ENCODE measurements at places on chromosomes 2 and 18.

- no peak for DNase-seq
Measured at GRCh38 chr2:10067330-10067729, 12.9 kb downstream of the CYS1 start.

DNA sequence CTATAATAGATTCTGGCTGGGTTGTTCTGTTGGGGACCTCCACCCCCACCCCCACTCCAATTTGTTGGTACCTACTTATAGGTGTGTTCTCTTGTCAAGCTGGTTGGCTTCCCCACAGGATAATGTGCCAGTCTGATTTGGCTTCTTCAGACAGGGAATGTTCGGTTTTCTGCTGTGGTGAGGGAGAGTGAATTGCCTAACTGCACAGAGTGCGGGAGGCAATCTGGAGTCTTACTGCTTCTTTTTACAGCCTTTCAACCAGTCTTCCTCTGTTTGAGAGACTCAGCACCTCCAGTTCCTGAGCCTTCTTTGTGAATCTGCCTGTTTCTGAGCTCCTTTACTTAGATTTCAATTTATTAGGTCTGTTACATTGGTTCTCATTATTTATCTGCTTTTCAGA is 27.4 kb upstream of the SNORC start:
- peak; percentile 70 for DNase-seq

DNA sequence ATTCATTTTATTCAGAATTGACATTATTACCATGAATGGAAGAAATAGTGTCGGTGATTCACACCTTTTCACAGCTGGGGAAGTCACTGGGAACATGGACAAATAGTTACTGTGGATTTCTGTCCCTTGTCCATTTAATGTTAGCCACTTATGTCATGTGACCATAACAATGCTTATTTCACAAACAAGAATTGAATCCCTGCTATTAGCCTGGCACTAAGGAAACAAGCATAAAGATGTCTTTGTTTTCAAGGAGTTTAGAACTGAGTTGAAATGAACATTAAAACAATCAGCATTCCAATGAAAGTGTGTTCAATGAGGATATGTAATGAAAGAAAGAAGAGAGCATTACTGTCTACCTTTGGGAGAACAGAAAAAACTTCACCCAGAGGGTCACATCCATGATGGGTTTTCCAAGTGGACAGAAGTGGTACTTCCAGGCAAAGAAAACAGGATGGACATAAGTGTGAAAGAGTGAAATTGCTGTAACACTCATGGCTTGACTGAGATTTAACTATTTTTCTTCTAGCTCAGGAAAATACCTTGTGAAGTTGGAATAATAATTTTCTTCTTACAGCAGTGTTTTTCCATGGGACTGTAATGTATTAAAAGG is 324.5 kb upstream of the UBE2E3 start:
- no peak for DNase-seq

DNA sequence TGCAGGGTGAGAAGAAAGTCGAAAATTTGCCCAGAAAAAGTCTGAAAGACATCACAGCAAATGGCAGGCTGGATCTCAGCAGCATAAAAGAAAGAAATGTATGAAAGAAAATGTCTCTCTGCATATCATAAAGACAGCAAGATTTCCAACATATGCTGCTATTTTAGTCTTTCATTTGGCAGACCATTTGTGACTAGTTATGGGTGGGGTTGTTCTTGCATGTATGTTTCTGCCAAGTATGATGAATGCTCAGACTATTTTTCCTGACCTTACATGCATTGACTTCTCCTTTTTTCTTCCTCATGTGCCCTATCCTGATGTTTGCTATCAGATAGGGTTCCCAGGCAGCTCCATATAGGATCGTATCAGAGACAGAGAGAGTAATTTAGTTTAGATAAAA is 58.5 kb upstream of the PARD3B start:
- DNase-seq = no peak

DNA sequence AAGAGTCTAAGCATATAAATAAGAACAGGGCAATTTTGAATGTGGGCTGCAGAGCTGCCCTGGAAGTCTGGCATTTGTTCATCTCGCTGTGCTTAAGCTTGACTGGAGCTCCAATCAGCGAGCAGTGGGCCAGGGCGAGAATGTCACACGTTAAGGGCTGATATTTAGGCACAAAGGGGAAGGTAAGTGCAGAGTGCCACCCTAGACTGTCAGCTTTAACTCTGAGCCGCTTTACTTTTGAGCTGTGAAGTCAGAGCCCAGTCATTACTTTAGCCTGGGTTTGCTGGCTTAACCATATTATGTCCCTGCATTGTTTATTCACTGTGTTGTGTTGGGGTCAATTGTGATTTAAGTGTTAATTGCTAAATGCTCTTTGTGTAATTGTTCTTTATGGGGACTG is 236.1 kb upstream of the SIX3 start:
- DNase-seq = no peak

DNA sequence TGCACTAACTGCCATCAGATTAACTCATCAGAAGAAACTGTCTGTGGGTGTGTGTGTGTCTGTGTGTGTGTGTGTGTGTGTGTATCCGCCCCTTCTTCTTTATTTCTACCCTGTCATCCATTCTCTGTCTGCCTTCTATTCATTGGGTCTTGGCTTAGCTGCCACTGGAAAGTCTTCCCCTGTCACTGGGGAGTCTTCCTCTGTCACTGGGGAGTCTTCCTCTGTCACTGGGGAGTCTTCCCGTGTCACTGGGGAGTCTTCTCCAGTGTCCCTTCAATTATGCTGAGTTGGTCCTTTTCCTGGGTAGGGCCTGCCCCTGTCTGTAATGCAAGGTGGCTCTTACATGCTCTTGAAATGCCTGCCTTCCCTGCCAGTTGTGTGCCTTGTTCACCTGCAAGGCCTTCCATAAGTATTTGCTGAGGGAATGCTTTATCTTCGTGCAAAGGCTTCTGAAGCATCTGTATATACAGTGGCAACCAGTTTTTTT is 18.9 kb upstream of the POLR1B start:
- DNase-seq = no peak

DNA sequence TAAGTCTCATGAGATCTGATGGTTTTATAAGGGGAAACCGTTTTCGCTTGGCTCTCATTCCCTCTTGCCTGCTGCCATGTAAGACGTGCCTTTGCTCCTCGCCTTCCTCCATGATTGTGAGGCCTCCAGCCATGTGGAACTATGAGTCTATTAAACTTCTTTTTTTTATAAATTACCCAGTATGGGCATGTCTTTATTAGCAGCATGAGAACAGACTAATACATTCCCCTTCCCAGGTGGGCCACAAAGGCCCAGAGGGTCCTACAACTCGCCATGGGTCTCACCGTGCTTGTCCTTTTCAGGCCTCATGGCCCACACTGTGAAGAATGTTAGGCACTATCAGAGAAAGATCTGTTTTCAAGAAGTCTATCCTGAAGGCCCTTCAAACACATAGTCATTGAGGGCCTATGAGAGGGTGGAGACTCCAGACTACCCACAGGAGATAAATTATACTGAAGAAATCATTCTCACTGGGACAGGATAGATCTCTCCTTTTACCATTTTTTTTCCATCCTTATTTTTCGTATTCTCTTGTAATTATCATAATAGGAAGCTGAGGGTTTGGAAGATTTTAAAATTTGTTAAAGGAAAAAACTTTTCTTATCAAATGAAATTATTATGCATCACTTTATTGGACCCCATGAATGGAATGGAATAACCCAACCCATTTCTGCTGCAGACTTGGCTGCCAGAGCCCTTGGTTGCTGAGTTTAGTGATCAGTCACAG is 91.0 kb upstream of the MSH2 start:
- no peak for DNase-seq

- DNase-seq = no peak
Measured at GRCh38 chr2:143231254-143231645, 102.0 kb downstream of the ARHGAP15 start.

GRCh38 chr2:38026846-38027245 is 49.1 kb downstream of the CYP1B1 start:
- DNase-seq = no peak

DNA sequence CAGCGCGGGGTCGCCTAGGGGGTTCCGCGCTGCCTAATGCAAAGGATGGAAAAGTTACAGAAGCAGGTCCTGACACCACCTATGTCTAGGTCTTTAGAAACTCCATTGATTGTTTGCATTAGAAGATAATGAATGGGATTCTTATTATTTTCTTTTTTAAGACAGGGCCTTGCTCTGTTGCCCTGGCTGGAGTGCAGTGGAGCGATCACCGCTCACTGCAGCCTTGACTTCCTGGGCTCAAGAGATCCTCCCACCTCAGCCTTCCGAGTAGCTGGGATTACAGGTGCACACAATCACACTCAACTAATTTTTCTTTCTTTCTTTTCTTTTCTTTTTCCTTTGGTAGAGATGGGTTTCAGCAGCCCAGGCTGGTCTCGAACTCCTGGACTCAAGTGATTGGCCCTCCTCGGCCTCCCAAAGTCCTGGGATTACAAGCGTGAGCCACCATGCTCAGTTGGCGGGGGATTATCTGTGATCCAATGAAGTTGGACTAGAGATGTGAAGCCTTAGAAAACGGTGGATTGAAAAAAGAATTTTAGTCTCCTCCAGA is 761 bp upstream of the IDH1 start:
- DNase-seq = no peak

- DNase-seq = peak; percentile 22
Measured at GRCh38 chr2:146386096-146386495, 1458.7 kb upstream of the ACVR2A start.

GRCh38 chr18:8448130-8448529 is 161.1 kb upstream of the RAB12 start:
- no peak for DNase-seq

GRCh38 chr2:61693744-61694143 is 155.6 kb upstream of the XPO1 start:
- no peak for DNase-seq

- no peak for DNase-seq
Measured at GRCh38 chr2:84181927-84182326, 277.2 kb downstream of the SUCLG1 start.

DNA sequence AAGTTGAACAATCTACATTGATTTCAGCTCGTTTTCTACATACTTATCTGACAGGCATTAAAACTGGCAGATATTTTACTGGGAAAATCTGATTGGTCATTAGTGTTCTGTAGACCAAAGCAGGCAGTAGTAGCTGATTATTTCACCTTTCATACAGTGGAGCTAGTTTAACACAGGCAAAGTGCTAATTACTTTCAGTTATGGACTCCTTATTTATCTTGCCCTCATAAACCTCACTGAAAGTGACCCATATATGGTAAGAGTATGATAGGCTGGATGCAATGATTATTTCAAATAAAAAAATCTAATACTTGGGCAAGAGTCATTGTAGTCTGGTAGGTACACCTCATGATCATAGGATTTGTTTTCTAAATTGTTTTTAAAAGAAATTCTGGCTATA is 129.7 kb downstream of the MYO1B start:
- no peak for DNase-seq

GRCh38 chr18:35490894-35491699 is 6.7 kb downstream of the INO80C start:
- DNase-seq = no peak

GRCh38 chr2:201357221-201357620 is at the start of gene FLACC1:
Gene FLACC1 (minus strand): TSS chr2:201357345. CDS start chr2:201351404, 5,941 bp downstream.
- DNase-seq = peak; percentile 86

- DNase-seq = no peak
Measured at GRCh38 chr18:43952398-43952797, 675.1 kb upstream of the SYT4 start.

DNA sequence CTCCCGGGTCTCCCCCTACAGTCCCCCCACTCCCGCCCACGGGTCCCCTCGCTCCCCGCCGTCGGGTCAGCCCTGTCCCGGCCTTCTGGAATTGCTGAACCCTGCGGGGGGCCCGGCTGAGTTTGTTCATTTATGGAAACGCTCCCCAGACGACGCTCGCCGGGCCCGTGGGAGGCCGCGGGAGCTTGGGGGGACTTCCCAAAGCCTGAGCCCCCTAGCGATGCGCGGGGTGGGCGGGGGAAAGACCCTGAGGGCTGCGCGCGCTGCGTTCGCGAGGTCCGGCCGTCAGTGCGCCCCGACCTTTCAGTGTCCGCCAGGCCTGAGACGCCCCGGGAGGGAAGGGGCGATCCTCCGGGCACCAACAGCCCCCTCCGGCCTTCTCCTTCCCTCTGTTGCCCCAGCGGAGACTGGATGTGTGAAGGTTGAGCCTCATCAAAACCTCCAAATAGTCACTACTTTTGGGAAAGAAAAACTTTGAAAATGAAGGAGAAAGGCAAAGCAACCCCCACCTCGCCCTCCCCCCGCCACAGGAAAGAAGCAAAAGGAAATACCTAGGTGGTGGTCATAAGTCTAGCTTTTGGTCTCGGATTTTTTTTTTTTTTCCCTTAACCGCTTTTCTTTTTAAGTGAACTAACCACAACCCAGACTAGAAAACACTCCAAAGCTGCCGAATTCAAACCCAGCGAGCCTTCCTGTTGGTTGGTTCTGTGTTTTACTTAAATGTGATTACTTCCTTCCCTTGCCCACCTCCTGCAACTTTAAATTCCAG is 509 bp upstream of the CYS1 start:
- DNase-seq = no peak

- DNase-seq = no peak
Measured at GRCh38 chr18:28669165-28669564, 492.2 kb upstream of the CDH2 start.

GRCh38 chr18:67783196-67783946 is 266.9 kb upstream of the DSEL start:
- peak; percentile 78 for DNase-seq

DNA sequence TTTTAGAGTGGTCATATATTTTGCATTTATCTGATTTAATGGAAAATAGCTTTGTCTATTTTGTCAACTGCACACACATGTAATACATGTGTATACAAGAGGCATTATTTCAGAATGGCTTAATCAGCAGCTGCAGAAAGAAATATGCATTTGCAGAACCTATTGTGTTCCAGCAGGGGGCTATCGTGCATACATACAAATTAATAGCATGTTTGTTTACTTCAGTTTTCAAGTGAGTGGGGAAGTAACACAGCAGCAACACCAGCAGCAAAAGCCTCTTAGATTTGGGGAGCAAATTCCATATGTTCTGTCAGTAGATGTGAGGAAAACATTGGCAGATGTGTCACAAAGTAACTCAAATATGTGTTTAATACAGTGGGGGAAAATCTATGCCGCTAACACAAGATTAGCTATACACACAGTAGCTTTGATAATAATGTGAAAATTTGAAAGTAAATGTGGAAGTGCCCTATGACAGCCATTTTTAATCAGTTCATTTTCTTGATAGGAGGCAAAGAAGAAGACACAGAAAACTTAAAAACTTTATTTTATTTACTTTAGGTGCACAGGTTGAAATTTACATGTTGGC is 218.1 kb downstream of the WDR7 start:
- DNase-seq = peak; percentile 67

- DNase-seq = no peak
Measured at GRCh38 chr2:47236503-47237215, 81.6 kb upstream of the STPG4 start.

GRCh38 chr2:58221909-58222308 is 19.2 kb downstream of the FANCL start:
- DNase-seq = peak; percentile 71

DNA sequence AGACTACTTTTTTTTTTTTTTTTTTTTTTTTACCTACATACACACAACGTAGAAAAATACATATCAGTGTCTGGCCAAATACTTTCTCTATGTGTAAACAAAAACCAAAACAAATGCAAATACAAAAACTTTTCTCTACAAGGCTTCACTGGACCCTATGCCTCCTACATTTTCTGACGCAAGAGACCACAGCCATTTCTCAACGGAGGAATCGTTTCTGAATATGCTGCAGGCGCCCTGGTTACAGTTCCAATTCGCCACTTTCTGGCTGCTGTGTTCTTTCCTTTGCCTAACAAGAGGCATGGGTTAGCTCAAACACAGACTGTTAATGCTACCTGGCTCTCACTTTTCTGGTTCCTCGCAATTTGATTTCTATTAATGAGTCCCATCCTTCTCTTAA is 96.4 kb downstream of the EPB41L3 start:
- no peak for DNase-seq

Data from amniotic epithelial cell (primary cell).